Frontal cortex (tissue), 4 donors: ENCODE measurements at places on chromosomes 6 and 20.

- no peak for DNase-seq
These were observed 39.5 kb downstream of the PPP1R16B start for GRCh38 chr20:38844963-38845362.

GRCh38 chr20:23153696-23154341, 67.7 kb upstream of the CD93 start:
- no peak for DNase-seq

- DNase-seq, result no peak
These were observed 512.2 kb upstream of the MARCKS start for GRCh38 chr6:113344969-113345368.

- no peak for DNase-seq
These were observed 67.1 kb upstream of the DUSP22 start for GRCh38 chr6:225121-225721.

- DNase-seq, result peak; percentile 44
These were observed 33.4 kb downstream of the SLC2A4RG start for GRCh38 chr20:63772781-63773518.

- DNase-seq, result no peak
These were observed 40.1 kb upstream of the TMEM181 start for GRCh38 chr6:158519761-158520160.

GRCh38 chr6:112503091-112503596, 156.0 kb downstream of the RFPL4B start:
- DNase-seq, result peak; percentile 31

- no peak for DNase-seq
These were observed 65.0 kb downstream of the KIZ start for GRCh38 chr20:21190869-21191268.

GRCh38 chr6:122207061-122207460, 192.4 kb upstream of the HSF2 start:
- no peak for DNase-seq

GRCh38 chr6:9623985-9624384, 790.9 kb downstream of the TFAP2A start:
- DNase-seq, result no peak

- no peak for DNase-seq
These were observed 37.6 kb upstream of the MPC1 start for GRCh38 chr6:166420351-166420750.

DNA sequence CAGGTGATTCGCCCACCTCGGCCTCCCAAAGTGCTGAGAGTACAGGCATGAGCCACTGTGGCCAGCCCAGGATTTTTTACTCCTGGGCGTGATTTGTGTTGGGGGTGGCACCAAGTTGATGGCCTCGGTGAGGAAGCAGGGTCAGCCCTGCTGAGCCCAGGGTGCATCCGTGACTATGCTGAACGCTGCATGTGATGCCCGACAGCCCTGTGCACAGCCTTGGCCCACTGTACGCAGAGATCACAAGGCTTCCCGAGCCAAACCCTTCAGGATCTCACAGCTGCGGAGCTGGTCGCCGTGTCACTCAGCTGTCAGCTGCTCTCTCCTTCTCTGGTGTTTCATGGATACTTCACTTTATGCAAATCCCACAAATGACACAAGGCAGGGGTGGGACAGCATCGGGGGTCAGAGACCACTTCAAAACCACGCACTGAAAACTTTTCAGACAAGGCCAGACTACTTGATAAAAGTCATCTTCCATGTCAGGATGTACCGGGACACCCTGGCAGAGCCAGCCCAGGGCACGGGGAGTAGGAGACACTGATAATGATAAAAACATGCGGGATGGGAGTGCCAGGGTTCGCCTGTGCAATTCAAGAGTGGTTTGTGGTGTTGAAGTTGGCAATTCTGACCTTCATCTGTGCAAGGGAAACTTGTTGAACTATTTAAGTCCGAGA, 31.2 kb upstream of the RPS6KA2 start:
- DNase-seq, result no peak

- peak; percentile 53 for DNase-seq
These were observed 5.2 kb downstream of the SIRPA start for GRCh38 chr20:1900321-1900801.

DNA sequence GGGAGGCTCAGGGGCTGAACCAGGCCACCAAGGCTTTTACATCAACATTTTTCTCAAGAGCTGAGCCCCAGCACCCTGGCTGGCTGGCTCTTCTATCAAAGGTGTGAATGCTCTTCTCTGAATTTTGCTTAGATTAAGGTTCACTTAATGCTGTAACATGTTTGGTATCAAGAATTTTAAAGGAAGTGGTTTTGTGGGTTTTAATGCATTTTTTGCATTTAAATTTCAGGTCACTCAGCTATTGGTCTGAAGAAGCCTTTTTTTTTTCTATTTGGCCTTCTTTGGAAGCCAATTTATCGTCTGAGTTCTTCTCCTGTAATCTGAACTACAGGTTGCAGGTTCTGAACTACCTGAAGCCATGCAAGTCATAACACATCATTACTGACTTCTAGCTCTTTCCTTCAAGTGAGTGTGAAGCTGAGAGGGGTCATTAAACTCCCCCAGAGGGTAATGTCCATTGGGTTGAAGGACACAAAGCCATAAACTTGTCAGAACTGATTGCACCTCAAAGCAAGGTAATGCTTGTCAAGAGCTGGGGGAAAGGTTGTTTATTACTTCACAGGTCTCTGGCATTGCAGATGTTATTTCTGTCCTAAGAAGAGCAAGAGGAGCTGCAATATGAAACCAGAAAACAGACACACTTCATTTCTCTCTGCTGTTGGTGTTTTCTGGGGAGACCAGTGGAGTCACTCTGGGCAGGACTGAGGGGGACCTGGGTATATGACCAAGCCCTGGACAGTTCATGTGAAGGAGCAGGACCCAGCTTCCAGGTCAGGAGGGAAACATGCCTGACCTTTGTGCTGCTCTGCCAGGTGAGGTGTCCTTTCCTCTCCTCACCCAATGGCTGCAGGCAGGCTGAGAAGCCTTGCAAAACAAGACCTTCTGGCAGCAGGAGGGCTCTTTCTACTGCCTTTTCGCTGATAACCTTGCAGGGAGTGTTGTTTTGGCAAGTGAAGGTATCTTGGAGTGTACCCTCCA, 26.1 kb upstream of the NEDD9 start:
- no peak for DNase-seq
